ENCODE measurements at places on chromosomes 3 and 15. TPM values are rescaled to one million over a fixed set of nuclear protein-coding genes. Genes with fewer than 3 reads are reported as not detected.
A peak's percentile ranks its signal among the peaks of the same experiment; 100 is the strongest.

RETNLB gene
- total RNA-seq, result not detected

SV2B gene
- 1.2 TPM for total RNA-seq

SLC9C1 gene
- total RNA-seq, result not detected

DUOXA2 gene
- not detected for total RNA-seq

ITPKA gene
- 0.32 TPM for total RNA-seq

GRCh38 chr3:9778143-9779074 lies 8.7 kb upstream of the CAMK1 start:
- peaks cover 26% of the 10 kb centered on the region for H3K4me1 ChIP-seq
- H3K27ac ChIP-seq, result no peak overlapping the region
- H3K4me3 ChIP-seq, result no peak overlapping the region
- no peak for DNase-seq
- H3K27me3 ChIP-seq, result no peaks in the 10 kb centered on the region

DNA sequence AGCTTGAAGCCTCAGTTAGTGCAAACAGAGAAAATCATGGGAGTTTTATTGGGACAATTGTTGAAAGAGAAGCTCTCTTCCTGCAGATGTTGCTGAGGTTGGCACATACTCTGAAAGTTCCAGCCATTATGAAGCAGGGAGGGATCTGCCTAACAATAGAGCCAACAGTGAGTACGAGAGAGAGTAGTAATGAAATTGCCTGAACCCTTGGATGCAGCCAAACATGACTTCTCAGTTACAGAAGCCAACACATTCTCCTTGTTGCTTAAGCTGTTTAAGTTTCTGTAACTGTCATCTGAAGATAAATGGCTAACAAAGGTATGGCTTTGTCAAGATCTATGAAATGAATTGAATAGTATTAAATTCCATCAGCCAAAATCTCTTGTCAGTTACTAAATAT lies 211.0 kb upstream of the TTC14 start:
- no peaks in the 10 kb centered on the region for H3K4me1 ChIP-seq
- no peak for DNase-seq
- no peak overlapping the region for H3K4me3 ChIP-seq
- H3K27ac ChIP-seq, result no peak overlapping the region

DNA sequence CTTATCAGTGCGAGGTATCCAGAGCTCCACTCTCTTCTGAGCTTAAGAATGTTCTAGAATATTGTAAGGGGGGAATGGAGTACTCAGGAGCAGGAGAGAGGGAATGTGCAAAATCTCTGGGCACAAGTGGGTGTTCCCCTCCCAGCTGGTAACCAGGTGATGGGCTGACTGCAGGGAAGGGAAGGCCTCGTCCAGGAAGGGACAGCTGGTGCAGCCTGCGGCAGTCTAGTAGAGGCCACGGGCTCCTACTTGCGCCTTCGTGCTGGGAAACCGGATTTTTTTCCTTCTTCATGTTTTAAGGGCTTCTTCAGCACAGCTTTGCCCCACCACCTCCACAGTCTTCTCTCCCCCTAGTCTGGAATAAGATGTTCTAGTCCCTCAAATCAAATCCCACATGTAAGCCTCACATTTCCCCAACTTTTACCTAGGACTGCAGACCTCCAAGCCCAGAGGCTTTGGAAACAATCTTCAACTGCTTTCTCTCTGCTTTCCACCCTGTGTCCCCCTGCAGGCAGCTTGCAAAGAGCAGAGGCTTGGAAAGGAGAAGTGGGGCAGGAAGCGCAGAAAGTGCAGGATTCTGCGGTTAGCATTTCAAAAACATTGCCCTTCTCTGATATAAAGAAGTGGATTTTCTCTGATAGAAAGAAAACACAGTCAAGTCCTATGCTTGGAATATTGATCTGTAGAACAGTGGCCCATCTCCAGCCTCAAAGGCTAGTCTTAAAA lies 11.9 kb upstream of the CGNL1 start:
- no peak overlapping the region for H3K4me3 ChIP-seq
- no peak overlapping the region for H3K27ac ChIP-seq
- no peak for DNase-seq
- peaks cover 4% of the 10 kb centered on the region for H3K4me1 ChIP-seq
- no peaks in the 10 kb centered on the region for H3K27me3 ChIP-seq

- peaks cover 77% of the 10 kb centered on the region for H3K4me1 ChIP-seq
- DNase-seq, result no peak
- H3K4me3 ChIP-seq, result peak overlapping the region; percentile 82
- no peaks in the 10 kb centered on the region for H3K27me3 ChIP-seq
- H3K27ac ChIP-seq, result no peak overlapping the region
These were observed 5.7 kb downstream of the SNX33 start for GRCh38 chr15:75653347-75653913.

GRCh38 chr3:174951034-174951433 lies 91.9 kb downstream of the NAALADL2 start:
- H3K27ac ChIP-seq, result no peak overlapping the region
- no peak overlapping the region for H3K4me3 ChIP-seq
- DNase-seq, result no peak

- H3K4me1 ChIP-seq, result no peaks in the 10 kb centered on the region
- no peaks in the 10 kb centered on the region for H3K36me3 ChIP-seq
- H3K27ac ChIP-seq, result no peak overlapping the region
- no peak overlapping the region for H3K4me3 ChIP-seq
- no peak for DNase-seq
- H3K27me3 ChIP-seq, result no peaks in the 10 kb centered on the region
These were observed 3.6 kb upstream of the C3orf85 start for GRCh38 chr3:109132801-109133473.

GRCh38 chr3:44803298-44803697 lies 41.7 kb downstream of the KIF15 start:
- DNase-seq, result no peak
- no peaks in the 10 kb centered on the region for H3K36me3 ChIP-seq
- no peak overlapping the region for H3K27ac ChIP-seq
- H3K4me3 ChIP-seq, result no peak overlapping the region

DNA sequence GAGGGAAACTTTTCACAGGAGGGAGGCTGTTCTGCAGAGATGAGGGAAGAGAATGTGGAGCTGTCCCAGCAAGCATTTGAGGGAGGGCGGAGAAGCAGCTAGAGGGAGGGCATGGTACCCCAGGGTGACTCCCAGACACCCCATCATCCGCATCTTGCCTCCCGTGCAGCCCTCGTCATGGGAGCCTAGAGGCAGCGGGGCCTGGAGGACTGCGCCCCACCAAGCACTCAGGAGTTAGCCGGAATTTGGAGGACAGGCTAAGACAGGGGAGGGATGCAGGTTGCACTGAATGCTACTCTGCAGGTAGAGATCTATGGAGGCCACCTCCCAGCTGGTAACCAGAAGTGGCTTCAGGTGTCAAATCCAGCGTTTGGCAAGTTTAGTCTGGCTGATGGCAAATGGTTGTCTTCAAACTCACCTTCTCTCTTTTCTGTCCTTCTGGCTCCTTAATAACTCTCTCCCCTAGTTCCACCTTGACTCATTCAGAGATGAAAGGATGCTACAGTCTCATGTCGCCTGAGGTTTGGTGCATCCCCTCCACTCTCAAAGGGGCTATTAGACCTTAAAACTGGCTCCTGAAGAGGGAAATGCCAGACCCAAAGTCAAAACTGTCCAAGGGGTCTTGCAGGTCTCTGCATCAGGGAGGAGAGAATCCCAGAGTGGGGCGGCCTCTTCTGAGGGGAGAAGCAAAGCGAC lies 155.9 kb upstream of the TLE3 start:
- no peaks in the 10 kb centered on the region for H3K36me3 ChIP-seq
- H3K4me3 ChIP-seq, result no peak overlapping the region
- DNase-seq, result no peak
- H3K4me1 ChIP-seq, result peaks cover 10% of the 10 kb centered on the region

DNA sequence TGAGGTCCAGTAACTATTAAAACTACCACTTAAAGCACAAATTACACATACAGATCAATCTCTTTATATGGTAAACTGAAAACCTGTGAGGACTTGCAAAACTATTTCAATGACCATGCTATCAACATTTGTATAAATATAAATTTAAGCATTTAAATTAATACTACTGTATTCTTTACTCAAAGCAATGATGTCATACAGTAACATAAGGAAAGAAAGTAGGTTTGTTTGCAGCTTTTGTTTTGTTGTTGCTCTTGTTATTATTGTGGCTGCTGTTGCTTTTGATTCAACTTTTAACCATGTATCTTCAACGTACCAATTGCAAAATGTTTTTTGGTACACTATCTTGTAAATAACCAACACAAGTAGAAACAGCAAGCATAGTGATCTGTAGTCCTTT lies 22.0 kb downstream of the CBLB start:
- no peak overlapping the region for H3K27ac ChIP-seq
- H3K4me1 ChIP-seq, result peaks cover 7% of the 10 kb centered on the region
- H3K27me3 ChIP-seq, result no peaks in the 10 kb centered on the region
- no peak for DNase-seq
- H3K4me3 ChIP-seq, result no peak overlapping the region
- peaks cover 14% of the 10 kb centered on the region for H3K36me3 ChIP-seq

DNA sequence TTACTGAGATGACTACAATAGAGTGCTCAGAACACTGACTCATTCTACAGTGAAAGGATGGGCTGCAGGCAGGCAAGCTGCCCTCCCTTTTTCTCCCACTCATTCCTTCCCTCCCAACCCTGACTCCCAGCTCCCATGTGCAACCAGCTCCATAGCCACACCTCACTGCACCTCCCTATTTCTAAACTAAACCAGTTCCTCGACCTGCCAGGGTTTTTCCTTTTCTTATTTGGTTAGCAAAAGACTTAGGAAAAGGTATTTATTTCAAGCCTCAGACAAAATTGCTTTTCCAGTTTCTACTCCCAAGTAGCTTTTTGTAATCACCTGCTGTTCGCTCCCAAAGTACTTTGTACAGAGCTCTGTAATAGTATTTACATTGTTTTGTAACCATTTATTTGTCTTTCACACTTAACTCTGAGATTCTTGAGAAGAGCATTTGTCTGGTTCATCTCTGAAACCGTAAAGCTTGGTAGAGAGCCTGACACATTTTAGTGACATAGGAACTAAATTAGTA lies 2.2 kb downstream of the AADAC start:
- no peak overlapping the region for H3K4me3 ChIP-seq
- peaks cover 7% of the 10 kb centered on the region for H3K4me1 ChIP-seq
- H3K36me3 ChIP-seq, result no peaks in the 10 kb centered on the region
- no peaks in the 10 kb centered on the region for H3K27me3 ChIP-seq
- no peak for DNase-seq
- H3K27ac ChIP-seq, result no peak overlapping the region

DNA sequence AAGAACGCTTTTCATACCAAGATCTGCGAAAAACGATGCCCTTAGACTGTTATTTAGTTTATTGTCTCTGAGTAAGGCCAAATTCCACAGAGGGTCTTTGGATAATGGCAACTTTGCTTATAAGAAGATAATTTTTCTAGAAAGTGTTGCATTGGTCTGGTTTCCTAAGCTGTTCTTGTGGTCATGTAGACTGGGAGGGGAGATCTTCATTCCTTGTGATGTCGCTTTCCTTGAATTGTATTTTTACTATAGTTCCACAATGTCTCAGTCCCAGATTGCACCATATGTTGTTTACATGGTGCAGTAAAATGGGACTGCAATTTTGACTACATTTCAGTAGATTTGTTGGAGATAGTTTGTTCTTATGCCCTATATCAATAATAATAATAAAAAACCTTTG lies 28.8 kb upstream of the ST3GAL6 start:
- no peaks in the 10 kb centered on the region for H3K27me3 ChIP-seq
- DNase-seq, result no peak
- H3K36me3 ChIP-seq, result no peaks in the 10 kb centered on the region
- peak overlapping the region; percentile 85 for H3K4me3 ChIP-seq
- H3K27ac ChIP-seq, result no peak overlapping the region

GRCh38 chr3:122066331-122067213 lies 11.4 kb downstream of the CD86 start:
- no peaks in the 10 kb centered on the region for H3K36me3 ChIP-seq
- H3K27me3 ChIP-seq, result no peaks in the 10 kb centered on the region
- no peak overlapping the region for H3K4me3 ChIP-seq
- no peak overlapping the region for H3K27ac ChIP-seq
- H3K4me1 ChIP-seq, result peaks cover 11% of the 10 kb centered on the region

GRCh38 chr3:83928391-83928790 lies 1030.4 kb upstream of the CADM2 start:
- no peaks in the 10 kb centered on the region for H3K36me3 ChIP-seq
- no peak overlapping the region for H3K4me3 ChIP-seq
- H3K27ac ChIP-seq, result no peak overlapping the region
- no peaks in the 10 kb centered on the region for H3K27me3 ChIP-seq
